NCI-H748 treated with DMSO at 0.1 percent for 48 hours (cell line): ENCODE measurements at places on chromosomes 12 and 14.

DNA sequence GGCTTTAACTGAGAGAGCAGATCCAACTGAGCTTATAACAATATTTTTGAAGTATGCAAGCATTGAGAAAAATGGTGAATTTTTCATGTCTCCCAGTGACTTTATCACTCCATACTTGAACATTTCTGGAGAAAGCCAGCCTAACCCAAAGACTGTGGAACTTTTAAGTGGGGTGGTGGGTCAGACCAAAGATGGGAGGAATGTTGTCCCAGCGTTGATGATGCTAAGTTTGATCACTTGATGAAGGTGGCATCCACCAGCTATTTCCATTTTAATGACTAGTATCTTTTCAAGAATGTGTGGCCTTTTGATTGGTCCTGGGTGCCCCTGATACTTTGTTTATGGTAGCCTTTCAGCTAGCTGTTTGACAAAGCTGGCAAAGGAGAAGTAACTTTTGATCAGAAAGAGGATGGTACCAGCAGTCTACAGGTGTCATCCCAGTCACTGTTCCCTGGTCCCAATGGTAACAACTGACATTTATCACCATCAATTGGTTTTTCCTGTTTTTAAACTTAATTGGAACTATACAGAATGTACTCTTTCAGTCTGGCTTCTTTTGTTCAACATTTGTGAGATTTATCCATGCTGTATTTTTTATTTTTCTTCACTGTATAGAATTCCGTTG, 14.2 kb downstream of the SINHCAF start:
- DNase-seq: no peak

DNA sequence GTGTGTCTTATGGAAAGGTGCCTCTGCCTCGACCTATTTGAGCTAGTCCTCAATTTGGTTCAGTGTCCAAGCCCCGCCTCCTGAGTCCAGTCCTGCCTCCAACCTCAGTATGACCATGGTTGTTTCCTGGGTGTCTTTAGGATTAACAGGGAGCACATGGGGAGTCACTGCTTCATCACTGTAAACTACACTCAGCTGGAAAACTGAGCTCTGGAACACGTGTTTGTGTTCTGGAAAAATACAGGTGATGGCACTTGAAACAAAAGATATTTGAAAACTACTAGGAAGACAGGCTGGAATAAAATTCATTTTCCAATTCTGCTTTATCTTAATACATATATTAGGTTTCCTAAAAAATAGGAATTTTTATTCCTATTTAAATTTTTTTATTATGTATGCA, 1187.3 kb upstream of the TMEM132C start:
- no peak for DNase-seq

- no peak for DNase-seq
These were observed 27.1 kb downstream of the BMAL2 start for GRCh38 chr12:27359578-27360340.

DNA sequence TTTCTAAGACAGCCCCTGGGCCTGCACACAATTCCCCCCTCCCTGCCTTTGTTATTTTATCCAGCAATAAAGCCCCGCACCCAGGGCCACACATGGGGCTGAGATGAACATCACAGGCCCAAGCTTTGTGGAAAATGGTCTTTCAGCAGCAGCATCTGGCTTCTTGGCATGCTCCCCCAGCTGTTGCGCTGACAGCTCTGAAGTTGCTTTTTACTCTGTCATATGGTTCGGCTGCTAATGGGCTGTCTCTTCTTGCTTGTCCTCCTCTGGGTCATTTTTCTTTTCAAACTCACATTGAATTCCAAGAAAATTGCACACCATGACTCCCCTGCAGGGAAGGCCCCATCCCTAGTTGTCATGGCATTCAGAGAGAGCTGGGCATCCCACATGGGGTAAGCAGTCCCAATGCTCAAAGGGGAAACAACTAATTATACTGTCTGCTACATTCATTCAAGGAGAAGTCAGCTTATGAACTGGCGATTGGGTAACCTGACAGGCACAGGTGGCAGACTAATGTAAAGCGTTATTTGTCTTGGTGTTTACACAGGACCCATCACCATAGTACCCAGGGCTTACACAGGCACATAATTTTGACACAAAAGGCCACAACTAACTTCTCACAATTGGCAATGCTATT, 74.0 kb upstream of the CDKN3 start:
- DNase-seq: peak; percentile 57

GRCh38 chr12:109542876-109543275, 30.4 kb downstream of the MMAB start:
- no peak for DNase-seq

DNA sequence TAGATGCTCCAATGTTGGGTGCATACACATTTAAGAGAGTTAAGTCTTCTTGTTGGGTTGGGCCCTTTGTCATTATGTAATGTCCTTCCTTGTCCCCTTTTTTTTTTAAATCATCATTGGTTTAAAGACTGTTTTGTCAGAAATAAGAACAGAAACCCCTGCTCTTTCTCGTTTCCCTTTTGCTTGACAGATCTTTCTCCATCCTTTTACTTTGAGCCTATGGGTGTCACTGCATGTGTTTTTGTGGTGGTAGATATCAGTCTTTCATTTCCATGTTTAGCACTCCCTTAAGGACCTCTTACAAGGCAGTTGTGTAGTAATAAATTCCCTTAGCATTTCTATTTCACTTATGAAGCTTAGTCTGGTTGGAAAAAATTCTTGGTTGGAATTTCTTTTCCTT, 47.4 kb downstream of the RTN1 start:
- no peak for DNase-seq

DNA sequence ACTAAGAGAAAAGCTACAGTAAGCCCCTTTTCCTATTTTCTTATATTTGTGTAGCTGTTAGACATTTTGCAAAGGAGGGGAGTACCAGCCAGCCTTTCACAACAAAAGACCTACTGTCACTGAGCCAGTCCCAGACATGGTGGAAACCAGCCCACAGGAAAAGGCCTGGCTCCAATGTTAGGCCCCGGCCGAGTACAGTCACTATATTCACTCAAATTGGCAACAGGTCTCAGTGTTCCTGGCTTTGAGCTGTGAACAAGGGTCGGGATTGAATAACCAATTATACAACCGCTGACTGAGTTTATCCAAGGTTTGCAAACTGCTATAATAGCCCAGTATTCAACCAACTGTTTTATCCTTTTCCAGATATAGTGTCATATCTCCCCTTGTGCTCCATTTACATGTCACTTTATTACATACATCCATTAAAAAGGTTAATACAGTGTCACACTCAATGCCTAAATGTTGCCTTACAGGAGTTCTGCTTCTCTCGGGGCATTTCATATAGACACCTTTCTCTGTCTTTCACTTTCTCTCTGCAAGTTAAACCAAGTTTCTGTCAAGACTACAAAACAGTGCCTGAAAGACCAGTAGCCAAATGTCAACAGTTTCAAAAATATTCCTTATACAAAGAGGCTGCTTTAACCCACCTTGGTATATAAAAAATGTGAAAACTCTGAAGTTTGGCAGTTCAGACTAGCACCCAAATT, 178.1 kb downstream of the SOX5 start:
- DNase-seq: no peak

DNA sequence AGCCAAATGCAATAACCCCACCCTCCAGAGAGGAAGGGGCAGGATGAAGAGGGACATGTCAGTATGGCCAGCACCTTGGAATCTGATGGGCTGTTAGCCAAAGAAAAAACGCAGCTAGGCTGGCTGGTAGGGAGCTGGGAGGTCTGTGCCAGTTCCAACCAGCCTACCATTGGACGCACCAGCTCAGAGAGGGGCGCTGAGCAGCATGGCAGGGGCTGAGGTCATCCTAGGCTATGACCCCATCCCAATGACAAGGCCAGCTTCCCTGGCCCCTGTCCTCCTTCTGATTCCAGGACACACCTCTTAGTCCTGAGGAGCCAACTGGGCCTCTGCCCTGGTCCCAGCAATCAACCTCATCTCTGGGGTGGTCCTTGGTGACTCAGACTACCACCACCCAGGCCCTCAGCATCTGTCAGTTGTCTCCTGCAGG, 12.2 kb downstream of the ACTN1 start:
- DNase-seq: no peak

DNA sequence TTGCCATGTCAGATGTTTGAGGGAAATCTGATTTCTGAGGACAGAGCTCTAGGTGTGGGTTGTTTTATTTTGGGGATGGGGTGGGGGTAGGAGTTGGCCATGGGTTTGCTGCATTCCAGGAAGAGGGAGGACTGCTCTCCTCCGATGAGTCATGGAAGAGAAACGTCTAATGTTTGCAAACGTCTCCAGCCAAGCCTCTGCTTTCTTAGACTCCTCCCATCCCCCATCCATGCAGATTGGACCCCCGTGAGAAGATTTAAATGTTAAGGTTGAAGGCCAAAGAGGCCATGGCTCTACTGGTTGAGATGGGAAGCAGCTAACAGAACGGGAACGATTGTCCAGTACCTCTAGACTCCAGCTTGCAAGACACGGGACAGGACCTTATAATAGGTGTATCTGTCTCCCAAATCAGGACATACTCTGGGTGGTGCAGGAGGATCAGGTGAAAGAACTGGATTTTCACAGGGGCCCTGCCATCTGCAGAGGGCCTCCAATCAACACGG, 11.4 kb upstream of the ATP2A2 start:
- DNase-seq: no peak

- peak; percentile 31 for DNase-seq
These were observed 8.1 kb upstream of the PPP1R1A start for GRCh38 chr12:54596526-54596946.

DNA sequence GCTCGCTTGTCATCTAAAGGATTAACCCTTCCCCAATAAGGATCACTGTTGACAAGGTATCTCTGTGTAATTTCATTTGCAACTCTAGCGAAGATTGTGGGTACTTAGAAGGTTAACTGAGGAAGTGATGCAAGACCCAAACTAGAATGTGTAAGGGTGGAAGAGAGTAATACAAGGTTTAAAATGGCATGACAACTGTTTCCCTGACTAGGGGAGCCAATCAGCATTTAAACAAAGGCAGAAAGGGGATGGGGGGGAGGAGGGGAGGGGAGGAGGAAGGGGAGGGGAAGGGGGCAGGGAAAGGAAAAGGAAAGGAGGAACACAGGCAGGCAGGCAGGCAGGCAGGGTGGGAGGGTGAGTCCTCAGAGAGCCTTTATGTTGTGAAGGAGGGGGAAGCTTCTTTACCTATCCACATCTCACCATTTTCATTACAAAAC, 31.1 kb downstream of the NRDE2 start:
- no peak for DNase-seq
